GM13976 (cell line): ENCODE measurements at places on chromosomes 6 and 20.

DNA sequence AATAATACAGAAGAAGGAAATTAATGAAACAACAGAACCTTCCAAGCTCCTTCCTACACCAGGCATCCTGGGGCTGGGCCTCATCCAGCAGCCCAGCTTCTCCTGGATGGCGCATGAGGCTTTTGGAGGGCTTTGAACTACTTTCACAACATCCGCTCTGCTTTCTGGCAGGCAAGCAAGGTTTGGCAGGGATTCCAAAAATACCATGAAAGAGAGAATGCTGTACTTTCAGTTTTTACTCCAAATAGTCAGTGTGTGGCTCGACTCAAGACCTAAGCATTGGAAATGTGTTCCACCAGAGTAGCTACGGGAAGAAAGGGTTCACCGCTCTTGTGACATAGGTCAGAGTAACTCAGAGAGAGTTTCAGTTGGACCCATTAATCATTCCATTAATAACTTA is 125.4 kb downstream of the OPRM1 start:
- no peak for DNase-seq

- no peak for DNase-seq
These were observed 682 bp upstream of the SLA2 start for GRCh38 chr20:36646678-36647077.

GRCh38 chr6:162736961-162737360 is 9.2 kb downstream of the PACRG start:
- DNase-seq: no peak

DNA sequence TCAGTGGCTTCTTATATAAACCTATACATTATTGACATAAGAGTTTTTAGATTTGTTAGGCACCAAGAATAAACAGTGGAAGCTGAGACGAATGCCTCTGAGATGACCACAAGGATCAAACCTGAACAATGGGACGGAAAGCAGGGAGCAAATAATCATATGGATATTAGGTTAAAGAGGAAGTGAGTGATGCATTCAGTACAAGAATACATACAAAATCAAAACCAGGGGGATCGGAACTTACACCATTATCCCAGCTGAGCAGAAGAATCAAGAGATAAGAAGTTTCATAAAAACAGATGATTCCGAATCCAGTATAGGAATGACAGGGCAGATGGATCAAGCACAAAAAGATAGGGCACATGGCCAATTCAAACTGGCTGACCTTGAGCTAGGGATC is 21.9 kb upstream of the CNKSR3 start:
- DNase-seq: no peak

DNA sequence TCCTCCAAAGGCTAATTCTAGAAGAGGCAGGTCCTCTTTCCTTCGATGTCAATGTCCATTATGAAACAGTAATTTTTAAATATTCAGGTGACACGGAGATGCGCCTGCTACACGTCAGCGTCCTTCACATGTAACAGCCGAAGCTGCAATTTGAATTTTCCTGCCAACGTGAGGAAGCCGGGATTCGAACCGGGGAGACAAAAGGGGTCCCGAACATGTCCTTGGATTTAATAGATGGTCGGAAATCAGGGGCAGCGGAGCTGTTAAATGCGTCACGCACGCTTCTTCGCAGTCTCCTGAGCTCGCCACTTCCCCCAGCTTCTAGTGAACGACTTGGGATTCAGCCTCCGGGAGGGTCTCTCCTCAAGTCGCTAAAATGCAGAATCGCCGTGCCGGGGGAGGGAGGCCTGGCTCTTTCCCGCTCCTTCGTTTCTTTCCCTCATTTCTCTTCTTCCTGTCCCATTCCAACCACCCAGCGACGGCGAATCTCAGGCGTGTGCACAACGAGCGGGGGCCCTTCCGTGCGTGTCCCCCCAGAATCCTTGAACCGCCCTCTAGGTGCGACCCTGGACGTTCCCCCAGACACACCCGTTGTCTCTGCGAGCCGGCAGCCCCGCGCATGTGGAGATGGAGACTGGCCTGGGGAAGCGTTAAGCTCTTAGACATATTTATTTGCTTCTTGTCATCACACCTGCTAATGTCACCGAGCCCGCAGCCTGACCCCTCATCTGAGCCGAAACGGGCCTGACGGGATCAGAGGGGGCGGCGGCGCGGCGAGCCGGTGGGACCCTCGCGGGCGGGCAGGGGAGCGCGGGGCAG is 1.3 kb upstream of the FOXC1 start:
- DNase-seq: no peak

- no peak for DNase-seq
These were observed 26.7 kb upstream of the PDE10A start for GRCh38 chr6:165689699-165690098.

DNA sequence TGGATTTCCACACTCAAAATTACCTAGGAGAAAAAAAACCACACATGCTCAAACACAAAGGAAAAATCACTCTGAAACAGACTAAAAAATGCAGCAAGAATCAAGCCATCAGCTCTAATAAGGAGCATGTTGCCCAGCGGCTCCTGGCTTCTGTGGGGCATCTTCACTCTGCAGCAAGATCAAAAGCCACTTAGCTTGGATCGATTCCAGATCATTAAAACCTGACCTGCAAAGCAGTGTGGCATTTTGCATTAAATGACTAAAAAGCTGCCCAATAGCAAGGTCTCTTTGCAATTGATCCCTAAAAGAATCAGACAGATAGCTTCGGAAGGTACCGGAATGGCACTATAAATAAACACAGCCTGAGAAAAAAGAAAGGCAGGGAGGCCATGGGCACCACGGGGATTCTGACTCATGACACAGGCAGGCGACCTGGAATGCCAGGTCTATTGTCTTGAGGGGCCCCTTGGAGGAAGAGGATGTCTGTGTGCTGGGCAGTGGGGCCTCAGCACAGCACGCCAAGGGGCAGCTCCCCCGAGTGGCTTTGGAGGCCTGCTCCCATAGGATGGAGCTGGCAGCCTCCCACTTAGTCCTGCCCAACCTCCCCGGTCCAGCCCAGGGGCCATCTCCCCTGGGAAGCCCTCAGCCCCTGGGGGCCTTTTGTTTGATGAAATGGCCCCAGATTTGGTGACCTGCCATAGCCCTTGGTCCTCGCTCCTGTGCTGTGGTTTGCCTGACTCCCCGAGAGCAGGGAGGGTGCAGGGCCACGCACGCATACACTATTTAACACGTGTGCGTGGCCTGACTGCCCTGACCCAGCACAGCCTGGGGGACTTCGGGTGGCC is 7.6 kb downstream of the LEMD2 start:
- no peak for DNase-seq

DNA sequence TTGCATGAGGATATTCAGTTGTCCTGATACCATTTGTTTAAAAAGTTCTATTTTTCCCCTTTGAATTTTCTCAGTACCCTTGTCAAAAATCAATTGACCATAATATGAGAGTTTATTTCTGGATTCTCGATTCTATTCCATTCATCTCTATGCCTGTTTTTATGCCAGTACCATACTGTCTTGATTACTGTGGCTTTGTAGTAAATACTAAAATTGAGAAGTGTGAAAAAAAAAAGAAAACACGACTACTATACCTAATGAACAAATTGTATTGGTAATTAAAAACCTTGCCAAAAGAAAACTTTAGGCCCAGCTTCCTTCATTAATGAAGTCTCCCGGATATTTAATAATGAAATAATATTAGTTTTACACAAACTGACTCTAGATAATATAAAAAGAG is 185.7 kb downstream of the TBC1D7 start:
- DNase-seq: no peak

DNA sequence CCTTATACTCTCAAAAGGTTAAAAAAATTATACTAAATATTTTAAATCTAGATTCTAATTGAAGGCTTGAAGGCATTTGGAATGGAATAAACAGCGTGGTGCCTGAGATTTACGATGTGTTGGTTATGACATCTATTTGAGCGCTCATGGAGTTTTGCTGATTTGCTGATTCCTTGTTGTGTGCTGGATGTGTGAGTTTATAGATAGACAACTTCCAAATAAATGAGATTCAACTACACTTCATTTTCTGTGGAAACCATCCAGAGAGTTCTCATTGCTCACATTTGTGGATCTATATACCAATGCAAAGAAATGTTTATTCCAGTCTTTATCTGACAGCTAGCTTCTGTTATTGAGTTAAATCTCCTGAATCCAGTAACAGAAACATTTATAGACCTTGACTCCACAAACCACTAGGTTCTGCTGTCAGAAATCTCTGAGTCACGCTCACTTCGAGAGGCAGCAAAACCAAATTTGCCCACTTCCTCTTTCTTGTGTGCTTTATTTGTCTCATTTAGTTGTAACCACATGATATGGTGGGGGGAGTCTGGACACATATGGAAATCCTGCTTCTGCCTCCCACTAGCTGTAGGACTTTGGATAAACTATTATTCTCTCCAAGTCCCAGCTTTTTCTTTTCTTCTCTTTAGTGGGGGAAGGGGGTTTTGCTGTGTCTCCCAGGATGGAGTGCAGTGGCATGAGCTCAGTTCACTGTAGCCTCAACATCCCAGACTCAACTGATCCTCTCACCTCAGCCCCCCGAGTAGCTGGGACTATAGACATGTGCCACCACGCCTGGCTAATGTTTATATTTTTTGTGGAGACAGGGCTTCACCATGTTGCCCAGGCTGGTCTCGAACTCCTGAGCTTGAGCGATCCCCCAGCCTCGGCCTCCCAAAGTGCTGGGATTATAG is 54.5 kb downstream of the IPCEF1 start:
- DNase-seq: peak; percentile 64

- DNase-seq: no peak
These were observed 126.4 kb upstream of the DUSP22 start for GRCh38 chr6:165906-166305.

DNA sequence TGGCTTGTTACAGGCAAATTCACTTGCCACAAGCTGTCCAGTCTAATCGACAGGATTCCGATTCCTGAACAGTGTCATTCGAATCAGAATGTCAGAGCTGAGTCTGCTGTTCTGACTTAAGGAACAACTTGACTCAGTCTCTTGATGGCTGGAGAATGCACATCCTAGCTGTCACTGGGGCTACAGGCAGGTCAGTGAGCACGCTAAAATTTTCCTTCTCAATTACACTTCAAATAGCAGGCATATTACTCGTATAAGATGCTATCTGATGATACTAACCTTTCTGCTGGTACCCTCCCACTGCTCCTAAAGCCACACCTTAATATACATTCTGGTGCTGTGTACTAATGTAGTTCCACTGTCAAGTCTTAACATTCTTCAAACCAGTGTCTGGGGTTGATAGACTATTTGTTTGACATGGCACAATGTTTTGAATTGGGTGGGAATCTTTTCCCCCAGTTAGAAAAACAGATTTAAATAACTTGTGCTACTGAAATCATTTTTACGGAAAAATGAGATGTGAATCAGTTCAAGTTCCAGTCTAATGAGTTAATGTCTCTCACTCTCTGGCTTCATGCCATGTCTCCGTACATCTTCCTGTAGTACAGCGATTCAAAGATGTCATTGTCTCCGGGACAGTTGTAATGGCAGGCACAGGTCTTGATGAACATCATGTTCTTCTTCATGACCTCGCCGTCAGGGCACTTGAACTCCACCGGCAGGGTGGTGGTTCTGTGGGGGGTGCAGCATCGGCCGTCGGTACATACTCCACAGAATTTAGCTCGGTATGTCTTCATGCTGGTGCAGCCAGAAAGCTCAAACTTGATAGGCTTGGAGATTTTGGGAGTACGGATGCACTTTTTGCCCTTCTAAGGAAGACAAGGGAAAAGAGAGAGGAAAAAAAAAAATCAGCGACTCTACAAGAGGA is 2.2 kb downstream of the CCN2 start:
- no peak for DNase-seq

DNA sequence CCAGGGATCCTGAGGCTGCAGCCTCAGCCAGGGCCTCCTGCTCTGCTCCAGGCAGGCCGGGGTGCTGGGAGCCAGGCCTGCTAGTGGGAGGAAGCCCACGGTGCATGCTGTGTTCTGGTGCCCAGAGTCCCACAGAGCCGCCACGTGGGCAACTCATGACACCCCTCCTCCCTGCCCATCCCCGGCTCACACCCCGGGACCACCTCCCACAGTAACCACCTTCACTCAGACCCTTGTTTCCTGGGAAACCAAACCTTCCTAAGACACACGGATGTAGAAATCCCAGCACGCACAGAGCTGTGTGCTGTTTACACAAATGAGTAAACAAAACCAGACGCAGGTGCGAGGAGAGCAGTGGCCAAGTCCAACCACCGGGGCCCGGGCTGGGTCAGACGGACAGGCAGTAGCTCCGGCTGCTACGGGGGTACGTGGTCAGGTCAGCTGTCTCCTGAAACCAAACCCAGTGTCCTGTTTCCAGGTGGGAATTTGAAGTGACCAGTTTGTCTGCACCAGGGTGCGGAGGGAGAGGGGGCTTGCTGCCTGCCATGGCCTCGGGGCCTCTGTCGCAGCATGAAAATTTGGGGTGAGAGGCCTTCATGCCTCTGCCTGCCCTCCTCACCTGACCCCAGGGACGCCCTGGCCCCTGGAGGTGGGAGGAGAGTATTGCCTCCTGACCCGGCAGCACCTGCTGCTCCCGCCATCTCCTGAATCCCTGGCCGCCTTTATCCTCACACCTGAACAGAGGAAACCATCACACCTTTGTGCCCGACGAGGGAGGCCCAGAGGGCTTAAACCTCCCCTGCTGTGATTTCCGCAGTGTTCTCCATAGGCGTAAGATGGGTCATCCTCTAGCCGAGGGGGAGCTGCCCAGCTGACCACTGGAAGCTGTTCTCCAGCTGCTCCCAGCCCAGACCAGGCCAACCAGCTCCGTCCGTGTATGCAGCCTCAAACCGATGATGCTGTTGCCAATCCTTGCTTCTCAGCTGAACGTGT is 52.0 kb upstream of the SMOC2 start:
- no peak for DNase-seq

DNA sequence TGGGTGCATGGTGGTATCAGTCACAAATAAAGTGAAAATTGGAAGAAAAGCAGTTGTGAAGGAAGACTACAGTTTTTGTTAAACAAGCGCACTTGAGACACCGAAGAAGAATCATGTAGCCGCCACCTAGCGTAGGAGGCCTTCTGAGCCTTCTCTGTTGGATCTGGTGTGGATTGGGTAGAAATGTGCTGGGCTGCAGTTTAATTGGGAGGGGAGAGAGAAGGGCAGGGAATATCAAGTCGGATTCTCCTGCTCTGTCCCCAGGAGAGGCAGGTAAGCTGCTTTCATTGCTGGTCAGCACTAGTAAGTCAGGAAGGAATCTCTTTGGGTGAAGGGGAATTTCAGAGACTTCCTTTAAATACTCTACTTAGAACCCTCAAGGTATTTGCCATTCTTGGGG is 1.2 kb upstream of the FABP7 start:
- DNase-seq: no peak

GRCh38 chr6:3337521-3338350 is 79.0 kb downstream of the PSMG4 start:
- peak; percentile 55 for DNase-seq

GRCh38 chr20:36833275-36834020 is 42.5 kb upstream of the TLDC2 start:
- no peak for DNase-seq

DNA sequence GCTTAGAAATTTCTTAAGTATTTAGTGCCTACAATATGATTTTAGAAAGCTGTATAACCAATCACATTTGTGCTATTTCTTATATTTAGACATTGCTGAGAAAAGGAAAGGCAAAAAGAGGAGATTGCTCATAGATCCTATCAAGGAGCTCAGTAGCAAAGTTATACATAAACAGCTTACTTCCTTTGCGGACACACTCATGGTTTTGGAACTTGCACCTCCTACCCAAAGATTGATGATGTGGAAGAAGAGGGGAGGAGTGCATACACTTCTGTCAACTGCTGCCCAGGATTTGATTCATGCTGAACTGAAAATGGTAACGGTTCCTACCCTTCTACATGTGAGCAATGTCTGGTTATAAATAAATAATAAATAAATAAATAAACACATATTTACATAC is 16.7 kb downstream of the RAD21L1 start:
- no peak for DNase-seq
